Activated CD4-positive, alpha-beta T cell treated with anti-CD3 and anti-CD28 coated beads, Interleukin-2, amount 10 ng/mL, durations not matched to agents 24 days and 14 days (primary cell): ENCODE measurements at places on chromosomes 4 and X. TPM values are rescaled to one million over a fixed set of nuclear protein-coding genes. Genes with fewer than 3 reads are reported as not detected.

Gene SUPT20HL1
- not detected in 2 replicates for total RNA-seq

Gene NLGN3
- 1.0 and 1.1 TPM in 2 replicates for total RNA-seq

Gene SCRG1
- total RNA-seq: not detected in 2 replicates

Gene PPP1R3F
- total RNA-seq: 6.3 and 8.3 TPM in 2 replicates

Gene EMCN
- total RNA-seq: not detected in 2 replicates

Gene EGFL6
- total RNA-seq: 1.7 and 2.2 TPM in 2 replicates

Gene ERAS
- total RNA-seq: not detected in 2 replicates

Gene CYTL1
- total RNA-seq: not detected in 2 replicates

Gene PDGFRA
- 0.28 and 0.54 TPM in 2 replicates for total RNA-seq

Gene HOPX
- 86.3 and 88.5 TPM in 2 replicates for total RNA-seq

Gene SHOX
- not detected in 2 replicates for total RNA-seq

Gene KCTD8
- total RNA-seq: not detected in 2 replicates

Gene ASB12
- not detected in 2 replicates for total RNA-seq

Gene RPA4
- total RNA-seq: 0.68 and 0.78 TPM in 2 replicates

Gene HTR2C
- total RNA-seq: not detected in 2 replicates

Gene PFKFB1
- total RNA-seq: 0.47 and 0.58 TPM in 2 replicates

Gene RASSF6
- not detected in 2 replicates for total RNA-seq

Gene ABLIM2
- 0.28 and 0.63 TPM in 2 replicates for total RNA-seq

Gene BBS7
- total RNA-seq: 18.3 and 18.7 TPM in 2 replicates

Gene TMPRSS11E
- not detected in 2 replicates for total RNA-seq

Gene BMX
- not detected in 2 replicates for total RNA-seq

Gene MTCP1
- total RNA-seq: 9.8 and 11.4 TPM in 2 replicates

Gene GABRA4
- total RNA-seq: not detected in 2 replicates

Gene GPR34
- total RNA-seq: 0.16 and 0.43 TPM in 2 replicates

Gene GNRHR
- total RNA-seq: not detected in 2 replicates

Gene FRMD7
- not detected in 2 replicates for total RNA-seq

Gene CHRDL1
- total RNA-seq: not detected in 2 replicates

Gene ADAD1
- not detected in 2 replicates for total RNA-seq

Gene APLN
- total RNA-seq: 0.65 and 0.66 TPM in 2 replicates

Gene DCAF4L1
- 0.19 and 0.21 TPM in 2 replicates for total RNA-seq

Gene DCLK2
- total RNA-seq: not detected in 2 replicates

Gene SAGE1
- not detected in 2 replicates for total RNA-seq

Gene HSFX2
- 0.28 TPM in 1 of 2 replicates, not detected in the other for total RNA-seq

Gene FAM9A
- not detected in 2 replicates for total RNA-seq

Gene GRIA3
- not detected in 2 replicates for total RNA-seq

Gene LRRC66
- 0.05 TPM in 2 replicates for total RNA-seq

Gene SYN1
- total RNA-seq: 0.49 and 0.54 TPM in 2 replicates

Gene GPR119
- not detected in 2 replicates for total RNA-seq

Gene ATG4A
- total RNA-seq: 7.8 and 9.4 TPM in 2 replicates

Gene ARHGAP6
- total RNA-seq: not detected in 2 replicates

Gene XPNPEP2
- total RNA-seq: 0.24 and 0.28 TPM in 2 replicates

Gene BBS12
- total RNA-seq: 3.8 and 4.7 TPM in 2 replicates
